Fibroblast of skin of back (primary cell): ENCODE measurements at places on chromosomes 4 and X.

DNA sequence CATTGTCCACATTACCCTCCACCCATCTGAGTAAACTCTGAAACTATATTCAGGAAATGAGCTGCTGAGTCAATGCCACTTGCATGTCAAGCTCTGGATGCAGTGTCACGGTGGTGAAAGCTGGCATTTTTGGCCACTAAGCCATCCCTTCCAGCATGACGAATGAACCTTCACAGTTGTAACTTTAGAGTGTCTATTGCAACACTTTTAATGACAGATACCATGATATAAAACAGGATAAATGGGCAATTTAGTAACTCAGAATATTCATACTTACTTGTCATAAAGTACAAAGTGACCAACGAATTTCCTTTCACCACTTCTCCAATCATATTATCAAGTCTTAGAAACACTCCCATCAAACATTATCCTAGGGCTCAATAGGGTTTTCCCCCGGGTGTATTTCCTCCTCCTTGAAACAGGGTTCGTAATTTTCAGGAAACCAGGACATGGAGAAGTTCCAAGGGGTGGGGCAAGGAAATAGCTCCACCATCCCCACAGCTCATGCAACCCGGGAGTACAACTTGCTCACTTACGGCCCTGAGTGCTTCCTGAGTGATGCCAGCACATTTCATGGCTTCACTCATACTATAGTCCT lies 73.1 kb downstream of the MTHFD2L start:
- peak; percentile 98 for DNase-seq

- DNase-seq: no peak
Observed at GRCh38 chr4:186554914-186555827, at the start of gene MTNR1A. Gene MTNR1A, minus strand, starts transcription at chr4:186555567. Its CDS starts 202 bp downstream, at chr4:186555365.

DNA sequence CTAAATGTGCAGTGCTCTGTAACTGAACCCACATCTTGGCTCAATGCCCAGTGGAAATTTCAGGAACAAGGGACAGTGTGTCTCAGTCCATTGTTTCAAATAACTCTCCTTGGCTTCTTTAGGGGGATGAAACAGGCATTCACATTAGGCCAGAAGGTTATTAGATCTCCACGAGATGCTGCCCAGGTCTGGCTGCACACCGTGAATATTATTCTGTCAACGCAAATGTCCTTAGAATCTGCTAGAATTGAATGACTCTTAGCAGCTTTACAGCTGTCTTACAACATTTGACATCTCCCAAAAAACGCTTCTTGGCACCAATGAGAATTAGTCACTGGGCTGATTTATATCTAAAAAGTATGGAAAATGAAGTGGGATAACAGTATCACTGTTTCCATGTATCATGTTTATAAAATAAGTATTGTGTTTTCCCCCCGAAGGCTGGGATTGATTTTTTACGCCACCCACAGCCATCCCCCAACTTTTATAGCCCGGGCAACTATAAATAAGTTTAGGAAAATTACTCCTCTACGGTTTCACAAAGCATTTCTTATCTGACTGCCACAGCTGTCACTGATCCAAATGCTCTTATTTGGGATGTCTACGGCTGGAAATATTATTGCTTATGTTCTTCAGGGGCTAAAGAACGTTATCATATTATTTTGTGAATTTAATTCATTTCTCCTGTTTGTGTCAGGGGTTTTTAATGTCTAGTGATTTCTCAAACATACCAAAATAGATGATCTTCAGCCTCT lies 559.7 kb upstream of the FAT1 start:
- DNase-seq: no peak

DNA sequence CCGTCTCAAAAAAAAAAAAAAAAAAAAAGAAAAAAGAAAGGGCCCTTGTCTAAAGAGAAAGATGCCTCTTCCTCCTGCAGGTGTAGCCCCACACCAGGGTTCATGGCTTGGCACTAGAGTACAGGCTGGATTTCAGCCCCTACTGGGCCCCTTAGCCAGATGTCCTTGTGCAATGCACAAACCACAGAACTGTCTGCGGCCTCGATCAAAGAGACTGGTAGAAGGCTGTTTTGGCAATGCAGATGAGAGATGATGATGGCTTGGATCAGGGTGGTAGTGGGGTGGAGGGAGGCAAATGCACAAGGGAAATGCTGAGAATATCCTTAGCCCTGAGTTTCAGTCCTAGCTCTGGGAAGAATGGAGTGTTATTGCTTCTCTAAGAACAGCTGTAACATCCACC lies 26.5 kb upstream of the TSR2 start:
- no peak for DNase-seq

GRCh38 chr4:77148078-77148477 lies 8.9 kb upstream of the CCNG2 start:
- no peak for DNase-seq

DNA sequence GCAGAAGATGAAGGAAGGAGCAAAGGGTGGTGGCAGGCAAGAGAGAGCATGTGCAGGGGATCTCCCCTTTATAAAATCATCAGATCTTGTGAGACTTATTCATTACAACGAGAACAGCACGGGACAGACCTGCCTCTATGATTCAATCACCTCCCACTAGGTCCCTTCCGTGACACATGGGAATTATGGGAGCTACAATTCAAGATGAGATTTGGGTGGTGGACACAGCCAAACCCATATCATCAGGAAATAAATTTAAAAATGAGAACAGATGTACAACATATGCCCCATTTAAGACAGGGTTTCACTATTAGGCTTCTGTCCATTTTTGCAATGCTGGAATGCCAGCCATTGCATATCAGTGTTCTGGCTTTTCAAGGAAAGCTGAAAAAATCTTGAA lies 346.7 kb upstream of the SLIT2 start:
- no peak for DNase-seq

DNA sequence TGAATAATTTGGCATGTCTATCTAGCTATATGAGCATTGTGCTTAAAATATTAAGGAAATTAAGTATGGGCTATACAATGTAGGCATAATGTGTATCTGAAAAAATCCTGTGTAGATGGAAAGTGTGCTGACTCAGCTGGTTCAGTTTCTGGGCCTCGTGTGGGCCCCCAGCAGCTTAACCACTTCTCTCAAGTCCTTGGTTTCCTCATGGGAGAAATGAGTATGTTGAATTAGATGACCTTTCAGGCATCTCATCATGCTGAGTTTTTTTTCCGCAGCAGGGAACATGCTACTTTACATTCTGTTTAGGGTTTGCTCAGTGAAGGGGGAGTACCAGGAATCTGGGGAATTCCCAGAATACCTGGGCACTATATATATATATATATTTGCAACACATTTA lies 30.5 kb downstream of the RHOH start:
- no peak for DNase-seq

GRCh38 chr4:184190711-184191110 lies 27.0 kb downstream of the ENPP6 start:
- DNase-seq: no peak

GRCh38 chr4:110493520-110493919 lies 17.6 kb downstream of the ENPEP start:
- no peak for DNase-seq

DNA sequence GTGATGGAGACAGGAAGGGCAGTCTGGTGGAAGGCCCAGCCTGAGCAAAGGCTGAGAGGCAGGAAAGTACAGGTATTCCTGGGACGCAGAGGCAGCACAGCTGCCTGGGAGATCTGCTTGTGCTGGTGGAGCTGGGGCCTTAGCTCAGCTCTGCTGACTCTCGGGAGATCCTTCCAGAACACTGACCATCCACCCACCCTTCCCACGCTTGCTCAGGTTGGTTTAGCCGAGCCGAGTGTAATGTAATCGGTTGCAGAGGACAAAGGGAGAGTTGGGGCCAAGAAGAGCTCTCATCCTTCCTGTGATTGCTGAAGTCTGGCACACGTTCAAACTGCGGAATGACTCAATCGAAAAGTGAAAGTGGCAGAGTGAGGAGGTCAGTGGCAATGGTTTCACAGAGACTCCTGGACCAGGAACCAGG lies 43.1 kb upstream of the GPR78 start:
- DNase-seq: peak; percentile 88

- no peak for DNase-seq
Observed at GRCh38 chr4:2688697-2689096, 67.4 kb downstream of the TNIP2 start.

- no peak for DNase-seq
Observed at GRCh38 chr4:75036046-75036830, 103.3 kb downstream of the PARM1 start.

DNA sequence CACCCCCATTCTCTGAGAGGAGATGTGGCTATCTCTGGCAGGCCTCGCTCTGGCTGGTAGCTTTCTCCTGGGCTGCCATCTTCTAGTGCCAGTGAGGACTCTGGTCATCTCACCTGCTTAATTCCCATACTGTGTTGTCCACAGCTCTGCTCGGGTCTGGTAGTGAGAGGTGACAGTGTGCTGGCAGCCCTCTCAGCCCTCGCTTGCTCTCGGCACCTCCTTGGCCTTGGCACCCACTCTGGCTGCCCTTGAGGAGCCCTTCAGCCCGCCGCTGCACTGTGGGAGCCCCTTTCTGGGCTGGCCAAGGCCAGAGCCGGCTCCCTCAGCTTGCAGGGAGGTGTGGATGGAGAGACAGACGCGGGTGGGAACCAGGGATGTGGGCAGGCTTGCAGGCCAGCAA lies 52.7 kb downstream of the CPLX1 start:
- DNase-seq: no peak

DNA sequence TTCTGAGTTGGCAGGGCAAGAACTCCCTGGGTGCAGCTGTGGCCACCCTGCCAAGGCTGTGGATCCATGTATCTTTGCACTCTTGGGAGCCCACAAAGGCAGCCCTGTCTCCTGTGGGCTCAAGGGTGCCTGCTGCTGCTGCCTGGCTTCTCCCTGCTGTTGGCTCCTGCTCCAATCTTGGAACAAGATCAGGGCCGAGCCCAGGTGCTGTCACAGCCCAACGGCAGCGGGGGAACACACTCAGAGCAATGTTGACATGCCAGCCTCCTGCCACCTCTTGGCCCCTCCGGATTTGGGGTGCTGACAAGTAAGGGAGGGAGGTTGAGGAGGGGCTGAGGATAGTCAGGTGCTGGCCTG lies 57.9 kb downstream of the COX18 start:
- no peak for DNase-seq

- DNase-seq: peak; percentile 92
Observed at GRCh38 chrX:154368630-154369448, 5.6 kb downstream of the FLNA start.

DNA sequence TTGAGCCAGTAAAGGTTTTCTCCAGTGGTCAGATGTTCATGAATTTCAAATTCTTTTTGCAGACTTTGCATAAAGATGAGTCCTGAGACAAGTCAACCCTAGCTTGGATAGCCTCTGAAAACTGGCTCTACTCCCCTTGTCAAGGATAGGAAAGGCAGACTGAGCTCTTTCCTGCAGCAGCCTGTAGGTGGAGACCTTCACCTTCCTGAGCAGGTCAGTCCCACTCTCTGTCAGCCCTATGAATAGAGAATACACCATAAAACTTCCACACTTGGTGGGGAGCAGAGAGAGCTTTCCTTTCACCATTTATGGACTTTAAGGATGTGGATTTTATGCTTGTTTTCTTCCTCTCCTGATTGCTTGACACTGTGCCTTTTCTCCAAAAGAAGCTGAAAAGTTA lies 41.9 kb downstream of the PCDH19 start:
- peak; percentile 6 for DNase-seq

DNA sequence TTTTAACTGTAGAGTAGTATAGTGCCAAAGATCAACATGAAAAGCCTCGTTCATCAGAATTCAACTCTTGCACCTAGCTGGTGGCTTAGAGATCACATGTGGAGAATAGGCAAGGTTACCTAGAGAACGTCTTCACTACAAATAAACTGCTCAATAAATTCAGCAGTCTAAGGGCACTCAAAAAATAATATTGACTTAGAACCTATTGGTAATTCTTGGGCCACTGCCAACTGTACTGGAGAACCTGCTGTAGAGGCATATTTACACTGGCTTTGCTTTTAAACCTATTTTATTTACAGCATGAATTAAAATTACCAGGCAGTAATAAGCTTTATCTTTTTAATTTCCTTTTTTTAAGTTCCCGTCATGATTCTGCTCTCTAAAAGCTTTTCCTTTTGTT lies 343.7 kb downstream of the PDHA2 start:
- DNase-seq: no peak

- DNase-seq: no peak
Observed at GRCh38 chr4:38684951-38685844, 21.2 kb downstream of the KLF3 start.

DNA sequence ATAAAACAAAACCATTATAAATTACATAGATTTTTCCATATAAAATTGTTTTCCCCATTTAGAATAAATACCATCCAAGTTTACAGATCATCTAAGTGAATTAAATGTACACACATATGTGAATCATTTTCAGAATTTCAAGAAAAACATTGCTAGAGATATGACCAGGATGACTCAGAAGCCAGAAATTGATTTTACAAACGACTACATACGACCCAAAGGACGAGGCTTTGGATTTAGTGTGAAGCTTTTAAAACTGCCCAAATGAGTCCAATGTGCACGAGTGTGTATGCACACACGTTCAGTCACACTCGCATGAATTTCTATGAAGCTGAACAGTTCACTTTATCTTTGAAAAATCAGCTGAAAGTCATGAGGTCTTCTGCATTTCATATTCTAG lies 37.9 kb downstream of the MFAP3L start:
- peak; percentile 79 for DNase-seq

DNA sequence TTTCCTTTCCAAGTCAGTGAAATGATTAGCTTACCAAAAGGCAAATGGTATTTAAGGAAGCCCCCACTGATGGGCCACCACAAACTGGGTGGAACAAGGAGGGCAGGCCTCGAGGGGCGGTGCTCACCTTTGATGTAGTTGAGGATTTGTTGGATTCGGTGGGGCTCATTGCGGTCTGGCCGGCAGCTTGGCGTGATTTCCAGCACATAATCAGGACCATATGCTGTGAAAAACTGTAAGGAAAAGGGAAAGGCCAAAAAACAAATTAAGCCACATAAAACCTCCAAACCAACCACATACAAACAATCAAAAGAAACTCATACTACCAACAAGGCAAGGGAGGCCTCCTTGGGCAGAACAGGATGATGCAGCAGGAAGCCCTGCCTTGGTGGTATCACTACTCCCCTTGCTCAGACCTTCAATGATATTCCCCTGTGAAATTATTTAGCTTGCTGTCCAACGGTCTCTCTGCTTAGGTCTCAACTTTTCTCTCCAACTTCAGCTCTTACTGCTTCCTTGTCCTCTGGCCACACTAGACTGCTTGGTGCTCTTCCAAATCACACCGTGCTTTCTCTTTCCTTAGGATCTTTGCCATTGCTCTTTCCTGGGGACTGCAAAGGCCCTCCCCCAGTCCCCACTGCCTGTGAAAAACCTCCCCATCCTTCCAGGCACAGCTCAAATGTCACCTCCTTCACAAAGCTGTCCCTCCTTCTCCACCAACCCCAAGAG lies 46.1 kb upstream of the CITED1 start:
- peak; percentile 14 for DNase-seq

- no peak for DNase-seq
Observed at GRCh38 chr4:56289934-56290333, 97.4 kb downstream of the AASDH start.

- DNase-seq: no peak
Observed at GRCh38 chr4:8310306-8310705, 40.8 kb downstream of the HTRA3 start.

GRCh38 chr4:116627545-116627944 lies 457.8 kb downstream of the TRAM1L1 start:
- DNase-seq: no peak
